ENCODE measurements at places on chromosomes 7 and 10. TPM values are rescaled to one million over a fixed set of nuclear protein-coding genes. Genes with fewer than 3 reads are reported as not detected.
A peak's percentile ranks its signal among the peaks of the same experiment; 100 is the strongest.

- DNase-seq: peak; percentile 91
These were observed at the start of gene ETV1 for GRCh38 chr7:13989126-13989948. ETV1 (minus strand) TSS chr7:13989666; CDS start chr7:13989052, 614 bp downstream.

DNA sequence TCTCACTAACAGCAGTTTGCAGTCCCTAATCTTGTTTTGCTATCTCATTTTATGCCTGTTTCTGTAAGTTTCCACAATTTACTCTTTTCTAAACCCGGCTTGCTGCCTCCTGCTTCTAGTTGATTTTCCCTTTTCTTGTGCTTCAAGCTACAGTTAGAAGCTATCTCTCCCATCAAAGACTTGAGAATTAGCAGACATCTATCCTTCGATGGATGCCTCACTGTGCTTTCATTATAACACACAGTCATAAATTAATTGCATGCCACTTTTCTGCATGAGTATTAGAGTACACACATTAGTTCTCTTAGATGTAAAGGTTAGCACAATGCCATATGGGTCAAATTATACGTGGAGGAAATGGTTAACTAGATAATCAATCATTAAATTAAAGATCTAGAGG is 48.7 kb downstream of the SEMA3A start:
- DNase-seq: no peak

DNA sequence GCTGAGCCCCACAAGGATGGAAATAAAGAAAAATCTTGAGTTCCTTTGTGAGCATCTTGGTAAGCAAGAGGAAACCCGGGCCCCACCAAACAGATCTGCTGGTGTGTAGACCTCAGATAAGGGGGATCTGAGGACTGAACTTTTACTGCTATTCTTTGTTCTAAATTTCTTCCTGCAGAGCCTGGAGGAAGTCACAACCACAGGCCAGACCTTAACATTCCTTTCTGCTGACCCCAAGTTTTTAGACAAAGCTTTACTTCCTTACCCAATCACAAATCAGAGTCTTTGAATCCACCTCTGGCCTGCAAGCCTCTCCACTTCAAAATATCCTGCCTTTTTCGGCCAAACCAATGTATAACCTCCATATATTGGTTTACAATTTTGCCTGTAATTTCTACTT is 352.6 kb upstream of the AUTS2 start:
- no peak for DNase-seq

GRCh38 chr7:16270844-16271243 is 150.5 kb downstream of the CRPPA start:
- no peak for DNase-seq

DNA sequence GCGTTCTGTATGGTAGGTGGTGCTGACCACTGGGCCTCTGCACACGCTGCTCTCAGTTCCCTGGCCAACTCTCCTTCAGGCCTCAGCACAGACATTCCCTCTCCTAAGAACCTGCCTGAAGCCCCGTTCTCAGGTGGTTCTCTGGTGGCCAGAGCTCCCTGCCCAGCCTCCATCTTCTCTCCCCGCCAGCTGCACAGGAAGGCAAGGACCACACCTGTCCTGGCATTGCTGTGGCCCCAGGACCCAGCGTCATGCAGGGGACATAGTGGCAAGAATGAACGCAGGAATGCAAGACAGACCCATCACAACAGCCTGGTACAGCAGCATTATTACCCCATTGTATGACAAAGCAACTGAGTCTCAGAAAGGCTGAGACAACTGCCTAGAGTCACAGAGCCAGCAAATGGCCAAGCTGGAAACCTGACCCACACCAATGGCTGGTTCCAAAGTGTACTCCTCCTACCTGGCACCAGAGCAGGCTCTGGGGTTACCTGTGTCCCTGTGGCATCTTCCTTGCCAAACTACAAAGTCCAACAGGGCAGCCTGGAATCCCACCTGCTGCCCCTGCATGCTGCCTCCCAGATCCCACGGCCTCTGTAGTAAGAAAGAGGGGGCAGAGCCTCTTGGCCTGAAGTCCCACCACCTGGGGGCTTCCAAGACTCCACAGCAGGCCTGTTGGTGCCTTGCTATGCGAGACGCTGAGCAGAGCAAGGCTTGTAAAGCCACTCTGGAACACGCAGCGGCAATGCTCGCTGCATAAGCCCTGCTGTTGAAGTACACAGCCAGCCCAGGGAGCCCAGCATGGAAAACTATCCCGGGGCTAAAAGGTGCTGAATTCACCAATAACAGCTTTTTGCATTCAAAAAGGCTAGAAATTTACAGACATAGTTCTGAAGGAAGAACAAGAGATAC is 73.3 kb downstream of the CHST15 start:
- no peak for DNase-seq

- no peak for DNase-seq
These were observed 13.1 kb downstream of the TECPR1 start for GRCh38 chr7:98238976-98239375.

DNA sequence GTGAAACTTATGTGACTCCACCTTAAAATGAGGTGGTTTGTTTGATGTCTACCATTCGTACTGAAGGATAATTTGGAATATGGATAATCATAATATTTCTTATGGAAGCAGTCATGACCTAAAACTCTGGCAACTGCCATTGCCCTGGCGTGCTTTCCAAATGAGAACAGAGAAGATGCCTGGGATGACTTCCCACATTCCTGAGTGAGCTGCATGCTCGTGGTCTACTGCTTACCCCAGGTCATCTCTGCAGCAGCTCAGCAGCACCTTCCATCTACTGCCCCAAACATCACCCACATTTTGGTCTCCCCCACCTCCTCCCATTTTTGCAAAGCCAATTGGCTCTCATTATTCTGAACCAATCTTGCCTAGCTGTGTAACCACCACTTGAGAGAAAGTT is 40.1 kb downstream of the LYZL1 start:
- DNase-seq: no peak

DNA sequence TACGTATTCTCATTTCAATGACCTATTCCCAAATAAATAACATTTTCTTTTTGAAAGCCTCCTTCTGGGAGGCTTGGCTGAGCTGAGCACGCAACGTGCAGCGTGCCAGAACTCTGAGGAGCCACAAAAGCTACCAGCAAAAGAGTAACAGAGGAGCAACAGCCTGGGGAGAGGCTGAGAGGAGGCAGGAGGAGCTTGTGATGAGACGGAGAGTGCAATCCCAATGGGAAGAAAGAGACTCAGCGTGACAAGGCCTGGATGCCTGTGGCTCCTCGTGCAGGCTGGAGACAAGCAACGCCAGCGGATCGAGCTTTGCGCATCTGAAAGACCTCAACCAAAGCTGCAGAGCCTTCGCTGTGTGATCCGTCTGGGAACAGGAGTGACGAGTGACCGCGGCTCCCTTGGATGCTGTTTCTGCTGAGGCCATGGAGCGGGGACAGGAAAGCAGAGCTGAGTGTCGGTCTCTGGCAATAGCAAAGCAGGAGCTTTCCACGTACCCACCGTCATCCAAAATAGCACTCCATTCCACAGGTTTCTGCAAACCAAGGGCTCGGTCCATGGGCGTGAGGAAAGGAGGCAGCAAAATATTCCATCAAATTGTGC is 171.7 kb upstream of the PFKP start:
- DNase-seq: no peak

GRCh38 chr10:121836171-121836570 is 91.7 kb downstream of the ATE1 start:
- no peak for DNase-seq

DNA sequence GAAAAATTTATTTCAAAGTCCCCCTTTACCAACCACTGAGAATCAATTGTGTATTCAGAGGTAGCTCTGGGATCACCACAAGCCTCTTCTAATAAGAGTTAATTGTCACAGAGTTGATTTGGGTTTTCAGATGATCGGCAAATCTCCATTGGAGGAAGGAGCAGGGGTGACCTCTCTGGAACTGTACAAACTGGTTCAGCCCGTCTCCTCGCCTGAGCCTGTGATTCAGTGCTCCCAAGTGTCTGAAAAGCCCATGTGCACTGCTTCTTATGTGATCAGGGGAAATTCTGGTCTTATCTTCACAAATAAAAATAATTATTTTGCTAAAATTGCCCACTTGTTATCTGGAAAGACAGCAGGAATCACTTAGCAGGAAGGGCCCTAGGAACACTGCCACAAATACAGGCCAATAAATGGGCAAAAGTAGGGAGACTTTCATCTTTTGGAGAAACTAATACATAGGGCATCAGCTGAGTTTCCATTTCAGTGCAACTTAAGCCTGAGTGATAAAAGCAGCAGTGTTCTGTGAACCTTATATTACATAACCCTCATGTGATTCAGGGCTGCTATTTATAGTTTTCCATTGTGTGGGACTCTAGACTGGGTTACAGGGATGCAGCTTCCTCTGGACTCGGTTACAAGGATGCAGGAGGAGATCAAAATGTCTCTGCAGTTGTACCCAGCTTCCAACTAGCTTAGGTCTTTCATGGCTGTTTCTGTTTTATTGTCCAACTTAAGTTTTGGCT is 32.3 kb downstream of the CDK1 start:
- peak; percentile 67 for DNase-seq

DNA sequence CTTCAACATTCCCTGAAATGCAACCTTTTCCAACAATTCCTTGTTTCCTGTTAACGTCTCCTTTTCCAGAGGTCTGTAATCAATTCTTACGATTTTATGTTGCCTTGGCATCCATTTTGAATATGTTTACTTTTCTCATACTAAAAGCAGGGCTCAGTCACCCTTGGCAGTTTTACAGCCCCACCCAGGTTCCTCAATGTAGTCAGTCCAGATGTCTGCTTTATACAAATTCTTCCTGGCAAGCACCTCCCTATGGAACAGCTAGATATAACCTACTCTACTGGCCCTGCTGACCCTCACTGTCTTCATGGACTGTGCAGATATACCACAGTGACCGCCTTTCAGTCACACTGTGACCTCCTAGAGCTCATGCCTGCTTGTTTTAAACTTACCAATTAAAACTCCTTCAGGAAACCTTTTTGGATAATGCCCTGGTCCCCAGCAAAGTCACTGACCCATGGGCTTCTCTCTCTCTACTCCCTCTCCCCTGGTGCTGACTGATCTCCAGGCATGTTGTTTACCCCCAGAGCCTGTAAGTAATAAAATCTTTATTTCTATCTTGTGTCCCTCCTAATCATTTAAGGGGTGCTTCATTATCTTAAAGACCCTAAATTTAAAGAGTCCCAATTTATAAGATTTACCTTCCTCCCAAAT is 147.1 kb upstream of the STEAP1 start:
- no peak for DNase-seq

DNA sequence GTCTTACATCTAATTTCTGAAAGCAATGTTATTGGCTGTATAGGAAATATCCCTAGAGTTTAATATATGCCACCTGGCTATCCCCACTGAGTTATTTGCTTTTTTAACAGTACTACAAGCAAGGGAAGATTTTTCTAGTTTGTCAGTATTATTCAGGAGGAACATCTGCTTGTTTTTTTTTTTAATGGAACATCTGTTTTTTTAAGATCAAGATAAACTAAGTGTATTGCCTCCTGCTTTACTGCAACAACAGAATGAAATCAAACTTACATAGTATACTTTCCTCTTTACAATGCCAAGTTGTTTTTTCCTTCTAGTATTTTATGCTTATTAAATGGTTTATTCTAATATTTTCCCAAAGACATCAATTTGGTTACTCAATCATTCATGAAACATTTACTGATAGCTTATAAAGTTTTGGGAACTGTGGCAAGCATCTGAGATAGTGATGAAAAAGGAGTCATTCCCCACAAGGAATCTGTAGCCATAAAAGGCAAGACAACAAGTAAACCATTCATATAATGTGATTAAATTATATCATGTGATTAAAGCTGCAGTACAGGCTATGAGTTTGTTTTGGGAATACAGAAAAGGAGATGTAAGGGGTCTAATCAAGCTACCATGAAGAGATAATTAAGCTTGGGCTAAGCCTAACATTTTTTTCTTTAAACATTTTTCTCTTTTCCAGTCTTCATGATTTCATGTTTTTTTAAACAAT is 17.4 kb downstream of the MTPN start:
- peak; percentile 92 for DNase-seq

GRCh38 chr10:62323751-62324150 is 50.4 kb upstream of the ZNF365 start:
- no peak for DNase-seq

DNA sequence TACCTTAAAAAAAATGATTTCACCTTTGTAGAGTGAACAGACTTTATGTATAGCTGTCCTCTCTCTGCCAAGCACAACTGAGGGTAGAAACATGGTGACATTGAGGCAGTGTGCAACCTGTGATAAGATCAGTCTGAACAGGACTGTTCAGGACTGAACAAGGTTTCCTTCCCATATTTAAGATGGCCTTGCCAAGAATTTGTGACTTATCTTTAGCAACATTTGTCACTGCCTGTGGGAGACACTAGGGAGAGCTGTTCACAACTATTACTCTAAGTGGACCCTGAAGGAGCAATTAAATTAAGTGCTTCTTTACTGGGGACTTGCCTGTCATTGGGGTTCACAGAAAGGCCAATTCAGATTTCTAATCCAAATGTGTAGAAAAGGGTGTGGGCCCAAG is 6.7 kb downstream of the OR13A1 start:
- DNase-seq: no peak

DNA sequence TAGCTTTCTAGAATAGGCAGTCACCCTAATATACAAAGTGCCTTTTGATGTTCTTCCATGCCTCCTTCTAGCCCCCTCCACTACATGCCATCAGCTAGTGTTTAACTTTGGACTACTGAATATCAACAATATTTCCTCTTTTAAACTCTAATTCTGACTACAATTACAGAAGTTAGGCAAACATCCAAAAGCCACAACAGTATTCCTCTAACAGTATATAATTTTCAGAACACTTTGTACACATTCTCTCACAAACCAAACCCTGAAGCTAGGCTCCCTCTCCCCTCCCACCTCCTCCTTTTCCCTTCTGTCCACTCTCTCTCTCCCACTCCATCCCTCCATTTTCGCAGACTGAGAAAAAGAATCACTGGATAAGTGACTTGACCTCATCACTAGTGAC is 59.7 kb downstream of the CPEB3 start:
- no peak for DNase-seq

DNA sequence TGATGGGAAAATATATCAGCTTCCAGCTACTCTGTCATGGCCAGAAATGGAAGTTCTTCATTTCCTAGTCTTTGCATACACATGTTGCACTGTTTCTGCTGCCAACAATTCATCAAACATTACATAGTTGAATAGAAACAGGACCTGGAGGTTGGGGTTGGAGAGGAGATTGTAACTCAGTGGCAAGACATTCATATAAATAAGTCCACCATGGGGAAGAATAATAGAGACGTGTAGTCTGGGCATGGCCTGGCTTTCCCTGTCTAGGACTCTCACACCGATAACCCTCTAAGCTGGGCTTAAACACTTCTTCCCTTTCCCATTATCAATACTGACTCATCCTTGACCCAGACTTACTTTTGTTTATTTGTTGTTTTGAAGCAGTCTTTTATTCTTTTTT is 155.7 kb downstream of the PLPP4 start:
- no peak for DNase-seq

- peak; percentile 55 for DNase-seq
These were observed 64.1 kb downstream of the CTTNBP2 start for GRCh38 chr7:117808910-117809705.

The CCDC186 gene
- 6.5 TPM for total RNA-seq

The ASIC3 gene
- total RNA-seq: 0.93 TPM

The MSS51 gene
- 0.40 TPM for total RNA-seq

The MRPL43 gene
- total RNA-seq: 46.3 TPM

The MSMB gene
- not detected for total RNA-seq

The ZNF804B gene
- total RNA-seq: not detected

The NPC1L1 gene
- not detected for total RNA-seq

The MACC1 gene
- total RNA-seq: 1.2 TPM

The CROT gene
- 7.1 TPM for total RNA-seq

The C7orf33 gene
- total RNA-seq: not detected

The RARRES2 gene
- not detected for total RNA-seq

The HPSE2 gene
- 0.03 TPM for total RNA-seq

The PLAC9 gene
- total RNA-seq: not detected

The LAMB4 gene
- 0.32 TPM for total RNA-seq
